Mesothelial cell of epicardium (in vitro differentiated cells): ENCODE measurements at places on chromosomes 2 and 18.

DNA sequence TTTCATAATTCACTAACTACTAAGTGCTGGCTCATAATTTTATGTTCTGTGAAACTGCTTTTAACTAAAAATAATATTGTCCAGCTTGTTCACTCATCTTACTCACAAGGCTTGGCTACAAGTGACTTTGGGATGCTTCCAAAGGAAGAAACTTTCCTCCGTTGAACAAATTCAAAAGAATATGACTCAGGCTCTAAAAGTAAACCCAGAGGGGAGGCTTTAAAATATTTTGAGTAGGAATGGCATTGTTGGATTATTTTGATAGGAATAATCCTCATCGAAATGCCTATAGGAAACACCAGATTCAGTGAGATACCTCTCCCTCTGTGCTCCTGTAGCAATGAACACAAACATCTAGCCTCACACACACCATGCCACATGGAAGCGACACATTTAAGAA is 25.2 kb upstream of the TLK1 start:
- no peak for DNase-seq

- DNase-seq = no peak
Measured at GRCh38 chr2:210663631-210664089, 107.3 kb downstream of the CPS1 start.

DNA sequence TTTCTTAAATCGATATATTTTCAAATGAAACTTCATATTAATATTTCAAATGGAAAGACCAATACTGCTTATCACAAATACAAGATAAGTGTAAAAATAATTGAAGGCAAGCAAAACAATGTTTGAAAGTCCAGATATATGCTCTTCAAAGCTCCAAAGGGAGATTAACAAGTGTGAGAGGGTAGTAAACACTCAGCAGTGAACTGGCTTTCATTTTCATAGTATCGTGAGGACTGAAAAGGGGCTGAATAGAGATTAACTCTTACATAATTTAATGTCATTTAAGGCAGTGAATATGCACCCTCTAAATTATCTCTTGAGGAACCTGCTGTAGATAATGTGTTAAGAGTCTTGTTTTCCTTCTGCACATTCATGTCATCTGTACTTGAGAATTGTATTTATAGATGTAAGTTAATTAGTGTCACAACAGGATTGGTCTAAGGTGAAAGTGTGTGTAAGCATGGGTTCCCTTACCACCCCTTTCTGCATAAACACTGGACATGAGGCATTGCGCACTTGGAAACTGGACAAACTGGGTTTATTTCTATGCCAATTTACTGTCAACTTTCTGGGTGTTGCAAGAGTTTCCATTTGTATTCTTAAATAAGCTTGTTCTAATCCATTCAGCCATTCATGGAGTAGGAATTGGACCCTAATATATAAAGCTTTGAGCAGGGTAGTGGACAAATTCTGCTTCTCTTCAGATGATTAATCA is 76.7 kb upstream of the SESTD1 start:
- no peak for DNase-seq

DNA sequence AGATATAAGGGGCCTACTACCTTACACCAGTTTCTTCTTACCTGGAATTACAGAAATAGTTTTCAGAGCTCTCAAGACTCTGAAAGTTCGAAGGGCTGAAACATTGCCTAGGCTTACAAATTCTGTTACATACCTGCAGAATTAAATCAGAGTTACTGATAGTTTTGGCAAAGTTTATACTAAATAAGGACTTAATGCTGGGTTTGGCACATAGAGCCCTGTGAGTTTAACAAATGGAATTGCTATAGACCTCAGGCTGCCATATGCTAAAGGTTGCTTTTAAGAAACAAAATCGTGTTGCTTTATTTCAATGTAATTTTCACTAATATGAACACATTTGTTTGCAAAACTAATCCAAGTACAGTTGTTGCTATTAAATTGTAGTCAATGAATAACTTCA is 40.1 kb downstream of the SCN3A start:
- no peak for DNase-seq

- no peak for DNase-seq
Measured at GRCh38 chr2:157940024-157940423, 63.9 kb upstream of the ACVR1 start.

- DNase-seq = no peak
Measured at GRCh38 chr2:11008773-11009172, 97.0 kb downstream of the KCNF1 start.
